Thyroid gland (tissue), 4 donors: ENCODE measurements at places on chromosomes 5 and 9. TPM values are rescaled to one million over a fixed set of nuclear protein-coding genes. Genes with fewer than 3 reads are reported as not detected.

Gene DCAF12
- total RNA-seq = 31.7 TPM

Gene HACD4
- total RNA-seq = 1.8 TPM

Gene ADCY2
- 0.34 TPM for total RNA-seq

Gene ZBTB43
- total RNA-seq = 13.2 TPM

Gene TRPM6
- total RNA-seq = 0.78 TPM

Gene EPB41L4B
- total RNA-seq = 70.5 TPM

Gene NIM1K
- 0.50 TPM for total RNA-seq

Gene IRX2
- 7.6 TPM for total RNA-seq

Gene TAF11L5
- not detected for total RNA-seq

Gene CER1
- not detected for total RNA-seq

Gene HK3
- total RNA-seq = 1.3 TPM

Gene PAIP1
- 84.5 TPM for total RNA-seq

Gene CCNI2
- not detected for total RNA-seq

Gene SYK
- 92.4 TPM for total RNA-seq

Gene VLDLR
- total RNA-seq = 53.8 TPM

Gene PIP5K1B
- total RNA-seq = 1.1 TPM

Gene TPPP
- total RNA-seq = 11.1 TPM

Gene HINT1
- total RNA-seq = 173 TPM

Gene TMEM215
- total RNA-seq = not detected

Gene TRIM36
- 2.7 TPM for total RNA-seq

Gene SLC36A1
- 6.1 TPM for total RNA-seq

Gene PFN3
- total RNA-seq = not detected

Gene PCDHB9
- 2.0 TPM for total RNA-seq

Gene MAST4
- 20.2 TPM for total RNA-seq

Gene AQP3
- total RNA-seq = 1.0 TPM

Gene HAVCR2
- total RNA-seq = 7.3 TPM

Gene NKD2
- 3.2 TPM for total RNA-seq

Gene PHF24
- 2.1 TPM for total RNA-seq

Gene CARTPT
- 8.7 TPM for total RNA-seq

Gene ERBIN
- total RNA-seq = 88.7 TPM

Gene ADAMTS12
- 5.8 TPM for total RNA-seq
